Transverse colon (tissue), 4 donors: ENCODE measurements at places on chromosomes 4 and X. TPM values are rescaled to one million over a fixed set of nuclear protein-coding genes. Genes with fewer than 3 reads are reported as not detected.
A peak's percentile ranks its signal among the peaks of the same experiment; 100 is the strongest.

DNA sequence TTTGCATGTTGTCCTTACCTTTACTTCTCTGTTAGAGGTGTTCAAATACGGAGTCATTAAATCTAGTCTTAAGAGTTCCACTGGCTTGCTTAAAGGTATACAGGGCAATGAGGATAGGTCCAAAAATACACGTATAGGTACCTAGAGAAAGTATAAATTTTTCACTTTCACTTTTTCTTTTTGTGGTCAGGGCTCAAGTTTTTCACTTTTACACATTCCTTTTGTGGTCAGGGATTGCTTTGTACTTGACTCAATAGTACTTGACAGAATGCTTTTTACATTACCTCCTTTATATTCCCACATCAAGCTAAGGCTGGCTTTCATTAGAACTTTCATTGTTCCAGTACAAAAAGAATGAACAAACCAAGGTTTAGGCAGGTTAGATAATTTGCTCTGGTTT, 21.7 kb downstream of the TMEM184C start:
- DNase-seq = no peak

DNA sequence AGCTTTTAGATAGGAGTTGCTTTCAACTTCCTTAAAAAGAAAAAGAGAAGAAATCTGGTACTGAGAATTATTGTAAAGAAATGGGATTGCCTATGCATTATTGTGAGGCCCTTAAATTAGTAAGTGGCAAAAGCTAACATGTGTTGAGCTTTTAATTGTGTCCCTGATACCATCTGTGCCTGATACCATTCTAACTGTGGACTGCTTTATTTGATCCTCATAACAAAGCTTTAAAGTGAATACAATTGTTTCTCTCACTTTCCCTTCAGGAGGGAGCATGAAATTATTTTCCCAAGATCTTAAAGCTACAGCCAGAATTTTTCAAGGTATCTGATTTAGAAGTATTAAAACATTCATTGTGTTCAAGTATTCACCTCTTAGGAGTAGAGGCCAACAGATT, 9.9 kb downstream of the KCTD8 start:
- no peak for DNase-seq

DNA sequence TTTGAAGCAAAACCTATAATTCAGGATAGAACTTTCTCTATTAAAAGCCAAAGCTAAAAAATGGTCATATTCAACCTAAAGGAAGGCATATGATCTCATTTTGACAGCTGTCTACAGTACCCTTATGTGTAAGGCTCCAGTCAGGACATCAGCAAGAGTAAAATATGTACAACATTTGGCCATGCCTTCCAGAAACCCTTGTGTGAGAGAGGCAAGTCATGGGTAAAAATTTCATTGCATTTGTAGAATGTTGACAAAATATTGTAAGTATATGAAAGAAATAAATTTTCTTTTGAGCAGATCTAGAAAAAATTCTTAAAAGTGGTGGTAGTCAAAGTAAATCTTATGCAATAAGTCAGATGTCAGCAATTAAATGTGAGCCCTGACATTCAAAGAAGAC, 132.3 kb downstream of the SLC39A8 start:
- DNase-seq = no peak

GRCh38 chrX:153971124-153971449, 531 bp downstream of the HCFC1 start:
- peak; percentile 95 for DNase-seq

DNA sequence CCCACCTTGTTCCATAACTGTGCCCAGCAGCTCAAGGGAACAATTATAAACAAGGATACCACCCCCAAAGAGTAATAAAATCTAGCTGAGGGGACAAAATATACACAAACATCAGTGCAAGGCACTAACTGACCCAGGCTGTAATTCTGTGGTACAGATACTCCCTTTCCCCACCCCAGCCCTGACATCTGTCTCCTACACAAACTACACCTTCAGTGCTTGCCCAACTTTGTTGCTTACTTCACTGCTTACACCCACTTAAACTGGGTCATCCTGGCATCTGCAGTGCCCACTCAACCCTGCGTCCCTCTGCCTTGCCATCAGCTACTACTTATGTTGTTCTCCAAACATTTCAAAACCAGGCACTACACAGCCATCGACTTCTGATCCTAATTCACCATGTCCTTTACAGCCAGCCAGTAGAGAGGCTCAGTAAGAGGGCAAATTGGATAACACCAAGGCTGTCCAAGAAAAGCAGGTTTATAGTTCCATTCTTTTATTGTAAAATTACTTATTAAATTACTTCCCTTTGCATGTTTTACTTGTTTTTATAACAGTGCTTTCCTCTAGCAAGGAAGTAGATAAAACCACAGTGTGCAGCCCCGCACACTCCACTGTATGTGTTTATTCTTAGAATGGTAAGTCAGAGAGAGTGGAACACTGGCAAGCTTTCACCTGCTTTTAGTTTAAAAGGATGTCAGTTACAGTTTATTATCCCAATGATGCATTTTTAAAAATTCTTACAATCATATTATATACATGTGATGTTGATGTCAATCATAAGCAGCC, 149.6 kb downstream of the INPP4B start:
- no peak for DNase-seq

GRCh38 chrX:13699183-13699826, 10.4 kb downstream of the RAB9A start:
- peak; percentile 57 for DNase-seq

GRCh38 chrX:9471571-9471985, 6.7 kb downstream of the TBL1X start:
- no peak for DNase-seq

DNA sequence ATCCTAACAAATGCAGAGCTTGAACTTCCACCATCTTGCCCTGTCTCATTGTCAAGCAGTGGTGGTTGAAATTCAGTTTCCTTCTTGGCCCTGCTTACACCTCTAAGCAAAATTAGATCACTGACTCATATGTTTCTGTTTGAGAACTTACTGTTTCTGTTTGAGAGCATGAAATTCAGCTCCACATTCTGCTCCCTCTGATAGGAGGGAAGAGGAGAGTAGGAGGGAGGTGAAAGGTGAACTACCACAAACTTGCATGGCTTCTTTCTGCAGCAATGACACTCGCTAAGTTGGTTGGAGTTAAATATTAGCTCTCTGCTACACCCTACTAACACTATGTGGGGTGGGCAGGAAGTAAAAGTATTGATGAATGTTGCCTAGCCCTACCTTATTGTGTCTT, 117.8 kb upstream of the EDA2R start:
- DNase-seq = no peak

- no peak for DNase-seq
Measured at GRCh38 chr4:183038436-183038835, 60.6 kb upstream of the WWC2 start.

GRCh38 chr4:174189392-174190015, 94.0 kb downstream of the FBXO8 start:
- DNase-seq = no peak

- DNase-seq = peak; percentile 58
Measured at GRCh38 chr4:107825072-107825824, 516 bp downstream of the SGMS2 start.

GRCh38 chr4:128359422-128359821, 71.8 kb upstream of the PGRMC2 start:
- no peak for DNase-seq

- DNase-seq = no peak
Measured at GRCh38 chr4:39883646-39884045, 94.1 kb downstream of the PDS5A start.

- DNase-seq = no peak
Measured at GRCh38 chr4:1736812-1737211, 15.5 kb downstream of the TACC3 start.

DNA sequence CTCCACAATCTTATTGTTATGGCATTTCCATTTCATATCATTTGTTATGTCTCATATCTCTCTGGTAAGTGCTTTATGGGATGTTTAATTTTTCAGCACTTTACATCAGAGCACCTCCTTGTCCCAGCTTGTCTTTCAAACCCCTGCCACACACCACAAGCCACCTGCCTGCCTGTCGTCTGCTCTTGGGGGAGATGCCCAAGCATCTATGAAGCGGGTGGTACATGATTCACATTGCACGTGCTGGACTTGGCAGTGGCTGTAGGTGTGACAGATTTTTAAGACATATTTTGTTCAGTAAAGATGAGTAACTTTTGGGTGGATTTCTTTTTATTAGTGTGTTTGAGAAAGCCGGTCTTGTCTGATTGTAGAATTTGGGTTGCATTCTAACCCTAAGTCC, 14.2 kb upstream of the SPATA4 start:
- no peak for DNase-seq

- DNase-seq = no peak
Measured at GRCh38 chr4:116118221-116118620, 967.2 kb downstream of the TRAM1L1 start.

- DNase-seq = no peak
Measured at GRCh38 chr4:145083891-145084605, 13.9 kb downstream of the ANAPC10 start.

DNA sequence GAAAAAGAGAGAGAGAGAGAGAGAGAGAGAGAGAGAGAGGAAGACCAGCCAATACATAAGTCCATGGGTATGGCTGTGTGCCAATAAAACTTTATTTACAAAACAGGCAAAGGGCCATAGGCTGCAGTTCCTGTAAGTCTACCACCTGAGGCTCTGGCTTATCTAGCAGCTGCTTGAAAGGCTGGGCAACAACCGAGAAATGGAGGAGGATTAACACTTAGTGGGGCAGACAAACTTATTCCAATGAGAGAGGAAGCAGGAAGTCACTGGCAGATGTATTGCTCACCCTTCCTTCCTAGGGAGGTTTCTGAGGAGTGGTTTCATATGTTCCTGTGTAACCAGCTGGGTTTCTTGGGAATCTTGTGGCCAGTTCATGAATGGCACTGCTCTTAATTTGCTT, 4.7 kb upstream of the GPR143 start:
- no peak for DNase-seq

GRCh38 chr4:24559889-24560288, 24.5 kb downstream of the DHX15 start:
- no peak for DNase-seq

DNA sequence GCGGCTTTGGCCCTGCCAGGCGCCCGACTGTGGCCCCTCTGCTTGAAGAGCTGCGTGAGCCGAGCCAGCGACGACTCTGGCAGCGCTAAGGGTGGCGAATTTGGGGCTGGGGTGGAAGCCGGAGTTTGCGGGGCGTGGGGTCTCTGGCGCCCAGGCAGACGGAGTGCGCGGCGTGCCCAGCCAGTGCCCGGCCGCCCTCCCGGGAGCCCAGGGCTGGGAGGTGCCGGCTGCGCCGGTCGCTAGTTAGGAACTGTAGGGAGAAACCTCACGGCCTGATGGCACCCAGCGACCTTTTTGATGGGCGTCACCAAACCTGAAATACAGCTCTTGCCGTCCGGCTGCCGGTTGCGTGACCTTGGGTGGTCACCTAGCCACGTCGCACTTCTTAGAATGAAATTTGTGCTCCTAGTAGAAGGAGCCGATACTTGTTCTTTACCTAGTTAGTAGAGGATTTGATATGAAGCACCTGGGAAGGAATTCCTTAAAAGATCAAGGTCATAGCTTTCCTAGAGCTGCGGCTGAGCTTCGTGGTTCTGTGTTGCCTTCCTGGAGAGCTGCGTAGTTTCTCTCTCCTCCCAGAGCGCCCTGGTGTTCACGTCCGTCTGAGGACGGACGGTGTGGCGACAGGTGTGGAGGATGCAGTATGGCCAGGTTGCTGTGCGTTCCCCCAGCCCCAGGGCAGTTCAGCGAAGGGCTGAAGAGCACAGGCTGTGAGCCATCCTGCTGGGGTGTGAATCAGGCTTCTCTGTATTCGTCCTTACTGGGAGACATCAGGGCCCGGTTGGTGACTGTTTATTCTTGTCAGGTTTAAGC, 680 bp downstream of the MAEA start:
- peak; percentile 56 for DNase-seq

DNA sequence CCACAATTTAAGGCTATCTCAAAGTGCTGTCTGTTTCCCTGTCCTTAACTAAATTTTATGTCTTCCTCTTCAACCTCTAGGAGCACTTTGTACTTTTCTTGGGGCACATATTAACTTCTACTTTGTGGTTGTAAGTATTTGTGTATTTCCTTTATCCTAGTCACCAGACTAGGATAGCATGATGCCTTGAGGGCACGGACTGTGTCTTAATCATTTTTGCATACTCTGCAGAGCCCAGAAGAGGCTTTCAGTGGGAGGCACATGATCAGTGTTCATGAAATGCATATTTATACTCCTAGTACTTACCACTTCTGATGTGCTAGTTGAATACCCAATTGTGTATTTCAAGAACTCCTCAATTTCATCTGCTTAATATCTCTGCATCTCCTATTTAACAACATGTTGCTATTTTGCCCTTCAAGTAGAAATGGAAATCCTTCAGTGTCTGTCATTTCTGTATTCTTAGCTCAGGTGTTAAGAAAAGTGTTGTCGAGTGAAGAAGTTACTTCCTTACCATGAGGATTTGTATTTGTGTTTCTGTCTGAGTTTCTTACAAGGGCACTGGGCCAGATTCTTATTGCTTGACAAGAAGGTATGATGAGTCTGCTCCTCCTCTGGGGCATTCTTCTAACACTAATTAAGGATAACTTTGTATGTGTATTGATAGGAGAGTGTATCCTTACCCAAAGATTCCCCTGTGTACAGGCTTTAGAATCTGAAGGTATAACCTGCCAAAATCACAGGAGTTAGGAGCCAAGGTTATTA, 28.3 kb upstream of the PGRMC2 start:
- no peak for DNase-seq

DNA sequence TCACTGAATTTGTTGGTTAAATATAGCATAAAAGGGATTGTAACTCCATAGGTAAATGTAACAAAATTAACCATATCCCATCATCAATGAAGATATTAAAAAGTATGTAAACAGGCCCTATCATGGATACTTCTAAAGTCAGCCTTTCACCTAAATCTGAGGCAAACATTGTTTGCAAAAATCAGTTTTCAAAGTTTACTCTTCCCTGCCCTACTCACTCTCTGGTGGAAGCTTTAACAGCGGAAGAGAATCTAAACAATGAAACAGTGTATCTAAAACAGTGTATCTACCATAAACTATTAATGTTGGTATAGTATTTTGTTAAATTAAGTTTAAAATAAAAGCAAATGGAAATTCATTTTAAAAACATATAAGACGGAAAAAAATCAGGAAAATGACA, 21.1 kb downstream of the SMIM14 start:
- DNase-seq = no peak

DNA sequence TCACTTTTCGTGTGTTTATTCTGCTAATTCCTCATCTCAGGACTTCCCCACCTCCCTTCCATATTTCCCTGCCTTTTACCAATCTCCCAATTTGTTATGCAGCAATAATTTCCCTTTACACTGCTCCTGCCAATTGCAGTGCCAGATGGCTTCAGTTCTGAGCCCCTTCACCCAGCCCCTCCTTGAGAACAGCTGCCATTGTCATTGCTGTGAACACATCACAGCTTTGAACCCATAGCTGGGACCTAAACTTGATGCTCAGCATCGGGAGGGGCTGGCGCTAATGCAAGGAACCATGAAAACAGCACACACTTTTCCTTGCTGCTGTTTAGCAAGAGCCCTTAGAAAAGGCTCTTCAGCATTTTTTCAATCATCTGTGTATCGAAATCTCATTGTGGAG, 104.9 kb downstream of the ALPK1 start:
- no peak for DNase-seq

The PDE6B gene
- total RNA-seq = 2.5 TPM

The SPACA5B gene
- not detected for total RNA-seq

The NOA1 gene
- 75.4 TPM for total RNA-seq

The CCDC120 gene
- 10.3 TPM for total RNA-seq

The IRS4 gene
- total RNA-seq = not detected

The SLAIN2 gene
- total RNA-seq = 28.4 TPM
